ENCODE measurements at places on chromosomes 2 and 18.

- no peak for DNase-seq
Observed at GRCh38 chr18:10033016-10033399, 119.2 kb downstream of the VAPA start.

DNA sequence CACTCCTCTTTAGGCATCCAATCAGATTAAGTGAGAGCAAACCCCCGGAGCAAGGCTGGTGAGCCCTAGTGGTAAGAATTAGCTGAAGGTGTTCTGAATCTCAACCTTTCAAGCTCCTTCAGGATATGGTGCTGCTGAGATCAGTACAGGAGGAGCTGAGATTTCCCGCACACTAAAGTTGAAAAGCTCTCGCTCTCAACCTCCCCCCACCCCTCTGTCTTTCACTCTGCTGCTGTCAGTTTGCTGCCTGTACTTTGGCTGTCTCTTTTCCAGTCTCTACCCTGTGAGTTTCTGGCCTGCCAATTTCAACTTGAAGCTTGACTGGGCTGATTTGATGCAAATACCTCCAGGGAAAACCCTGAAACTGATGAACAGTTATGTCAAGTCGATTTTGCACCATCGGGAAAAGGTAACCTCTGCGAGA, 15.7 kb downstream of the ZEB2 start:
- DNase-seq: no peak

GRCh38 chr2:47043891-47044239, 111.2 kb downstream of the STPG4 start:
- no peak for DNase-seq

DNA sequence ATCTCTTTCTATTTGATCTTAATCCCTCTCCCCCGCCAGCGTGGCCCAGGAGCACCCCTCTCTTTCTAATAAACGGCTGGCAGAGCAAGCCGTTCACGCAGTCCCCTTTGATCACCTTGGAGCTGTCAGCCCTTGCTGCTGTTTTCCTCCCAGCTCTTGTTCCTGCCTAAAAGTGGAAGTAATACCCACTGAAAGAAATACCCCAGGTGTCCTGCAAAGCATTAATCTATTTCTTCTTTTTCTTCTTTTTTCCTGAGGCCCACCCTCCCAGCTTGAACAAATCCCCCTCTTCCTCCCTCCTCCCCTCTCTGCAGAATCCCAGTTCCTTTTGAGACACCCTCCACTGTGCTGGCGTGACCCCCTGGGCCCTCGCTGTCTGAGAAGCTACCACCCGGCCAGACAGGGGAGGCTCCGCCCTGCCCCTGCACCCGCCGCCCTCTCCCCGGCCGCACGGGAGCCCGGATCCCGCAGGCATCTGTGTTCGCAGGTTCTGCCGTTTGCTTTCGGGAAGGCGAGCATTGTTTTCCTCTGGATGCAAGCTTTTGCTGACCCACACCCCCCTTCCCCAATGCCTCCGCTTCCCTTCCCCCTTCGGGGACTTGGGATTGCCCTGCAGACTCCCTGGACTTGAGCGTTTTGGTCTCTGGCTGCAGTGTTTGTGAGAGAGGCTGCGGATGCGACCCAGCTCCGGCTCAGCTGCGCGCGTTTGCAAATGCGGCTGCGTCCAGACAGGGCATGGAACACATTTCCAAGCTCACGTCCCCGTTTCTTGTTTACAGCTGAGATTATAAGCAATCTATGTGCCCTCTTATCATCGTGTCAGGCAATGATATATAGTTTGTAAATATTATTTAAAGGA, 631.5 kb downstream of the NYAP2 start:
- DNase-seq: no peak

DNA sequence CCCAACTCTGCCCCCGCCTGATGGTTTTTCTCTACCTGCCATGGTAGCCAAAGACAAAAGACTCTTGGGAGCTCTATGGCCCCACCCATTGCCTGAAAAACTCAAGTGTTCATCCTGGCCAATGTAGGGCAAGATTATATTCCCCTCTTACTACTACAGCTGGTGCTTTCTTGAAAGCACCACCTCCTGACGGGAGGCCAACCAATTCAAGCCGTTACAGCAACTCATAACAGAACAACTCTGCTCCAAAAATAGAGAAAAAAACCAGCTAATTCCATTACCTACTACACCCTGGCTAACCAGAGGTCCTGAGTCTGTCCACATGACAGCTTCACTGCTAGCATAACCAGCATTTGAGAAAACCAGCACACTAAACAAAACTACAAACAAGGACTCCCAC, 127.5 kb upstream of the GAREM1 start:
- no peak for DNase-seq

GRCh38 chr2:239005586-239005985, 157.7 kb downstream of the TWIST2 start:
- DNase-seq: no peak

GRCh38 chr2:98927027-98927426, 9.0 kb downstream of the CRACDL start:
- no peak for DNase-seq

- no peak for DNase-seq
Observed at GRCh38 chr2:204645018-204645773, 99.9 kb downstream of the PARD3B start.

GRCh38 chr2:212914392-212914791, 237.0 kb downstream of the IKZF2 start:
- DNase-seq: no peak

GRCh38 chr2:154664248-154664647, 34.2 kb upstream of the KCNJ3 start:
- no peak for DNase-seq

GRCh38 chr2:129709956-129710598, 269.4 kb upstream of the RAB6C start:
- no peak for DNase-seq

DNA sequence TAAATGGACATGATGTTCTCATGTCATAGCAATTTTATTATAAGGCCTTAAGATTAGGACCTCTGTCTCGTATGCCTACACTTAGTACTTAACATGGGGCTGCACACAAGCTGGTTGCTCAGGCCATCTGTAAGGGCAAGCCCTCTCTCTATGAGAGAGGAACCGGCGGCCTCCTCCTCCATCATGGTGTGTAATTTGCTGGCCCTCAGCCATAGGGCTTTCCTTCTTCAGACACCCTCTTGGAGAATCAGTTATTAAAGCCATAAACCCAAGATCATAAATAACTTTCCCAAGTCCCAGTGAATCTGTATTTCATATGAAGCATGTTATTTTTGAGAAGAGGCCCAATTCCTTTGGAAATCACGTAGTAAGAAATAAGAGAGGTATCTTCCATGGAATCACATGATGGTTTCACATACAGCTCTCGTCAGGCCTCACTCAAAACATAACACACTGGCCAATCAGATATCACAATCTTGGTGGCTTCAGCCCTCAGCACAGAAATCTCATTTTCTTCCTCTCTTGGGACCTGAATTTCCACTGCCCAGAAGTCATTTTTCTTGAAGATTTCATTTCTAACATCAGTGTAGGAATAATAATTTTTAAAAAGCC, 92.6 kb downstream of the RDH14 start:
- no peak for DNase-seq

DNA sequence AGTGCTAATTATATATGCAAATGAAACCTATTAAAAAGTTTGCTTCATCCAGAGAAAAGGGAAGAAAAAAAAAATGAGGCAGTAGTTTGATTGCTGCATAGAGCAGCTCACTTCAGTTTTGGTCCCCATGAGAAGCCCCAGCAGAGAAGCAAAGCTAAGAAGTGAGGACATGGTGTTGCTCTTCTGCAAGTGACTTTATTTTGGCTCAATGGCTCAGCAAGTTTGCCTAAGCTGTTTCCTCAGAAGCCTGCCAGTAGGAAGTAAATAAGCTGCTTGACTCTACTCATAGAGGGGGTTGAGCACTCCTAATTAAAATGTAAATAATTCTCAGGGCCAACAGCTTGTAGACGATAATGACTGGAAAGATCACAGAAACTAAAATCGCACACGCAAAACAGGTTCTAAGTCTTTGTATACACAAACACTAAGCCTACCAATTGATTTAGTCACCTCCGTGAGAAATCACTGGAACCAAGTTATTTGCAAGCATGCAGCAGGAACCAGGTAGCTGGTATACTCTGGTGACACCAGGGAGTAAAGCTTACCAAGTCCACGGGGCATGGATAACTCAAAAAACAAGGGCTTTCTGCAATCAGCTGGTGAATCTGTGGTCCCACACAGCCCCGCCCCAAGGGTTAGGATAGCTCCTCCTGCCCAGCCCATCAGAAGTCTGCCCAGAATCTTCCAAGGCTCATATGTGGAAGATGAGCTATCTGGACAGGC, 39.7 kb upstream of the NABP1 start:
- DNase-seq: no peak

DNA sequence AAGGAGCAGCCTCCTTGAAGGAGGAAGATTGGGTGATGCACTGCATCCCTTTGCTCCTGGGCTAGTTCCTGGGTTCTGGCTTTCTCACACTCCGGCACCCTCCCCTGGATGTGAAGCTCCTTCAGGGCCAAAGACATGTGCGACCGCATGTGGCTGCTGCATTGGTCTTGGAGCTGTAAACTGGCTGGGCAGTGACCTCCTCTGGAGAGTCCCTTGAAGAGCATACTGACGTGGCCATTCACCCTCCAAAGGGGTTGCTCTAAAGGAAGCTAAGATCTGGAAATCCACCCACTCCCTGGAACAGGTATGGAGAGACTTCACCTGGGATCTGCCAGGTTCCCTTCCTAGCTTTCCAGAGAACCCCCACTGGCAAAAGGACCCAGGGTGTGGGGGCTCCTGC, 62.1 kb downstream of the TMEM17 start:
- DNase-seq: no peak

- DNase-seq: no peak
Observed at GRCh38 chr2:208674919-208675318, 268.3 kb downstream of the PTH2R start.

DNA sequence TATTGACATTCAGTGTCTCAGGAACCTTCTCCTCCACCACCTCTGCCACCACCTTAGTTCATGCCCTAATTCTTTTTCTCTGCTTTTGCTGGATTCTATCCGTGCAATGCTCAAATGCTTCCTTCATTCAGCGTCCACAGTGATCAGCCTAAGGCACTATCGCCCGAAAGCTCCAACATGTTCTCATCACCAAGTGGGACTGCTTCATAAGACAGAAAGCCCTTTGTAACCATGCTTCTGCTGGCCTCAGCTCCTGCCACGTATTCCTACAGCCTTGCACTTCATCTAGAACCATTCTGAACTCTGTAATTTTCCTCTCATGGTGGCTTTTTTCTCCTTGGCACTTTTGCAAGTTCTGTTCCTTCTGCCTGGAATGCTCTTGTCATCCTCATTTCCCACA, 222.9 kb downstream of the HNMT start:
- DNase-seq: no peak

GRCh38 chr2:189580241-189580651, 340 bp downstream of the SLC40A1 start:
- no peak for DNase-seq

- DNase-seq: no peak
Observed at GRCh38 chr2:8583400-8584173, 98.3 kb upstream of the ID2 start.

DNA sequence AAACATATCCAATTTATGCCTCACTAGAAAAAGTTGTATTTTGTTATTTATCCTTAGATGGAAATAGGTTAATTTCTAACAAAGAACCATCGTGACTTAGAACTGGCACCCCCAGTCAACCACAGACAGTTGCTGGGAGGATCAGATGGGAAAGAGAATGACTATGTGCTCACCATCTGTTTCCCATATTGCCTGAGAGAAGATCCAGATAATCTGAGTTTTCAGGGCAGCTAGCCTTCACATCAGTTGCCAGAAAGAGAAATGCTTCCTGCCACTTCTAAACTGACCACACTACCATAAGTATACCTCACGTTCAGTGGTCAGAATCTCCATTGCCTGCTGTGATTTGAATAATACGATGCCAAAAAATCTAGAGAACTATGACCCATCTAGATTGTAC, 28.4 kb upstream of the NEB start:
- DNase-seq: no peak

GRCh38 chr18:297936-298335, 30.1 kb upstream of the THOC1 start:
- DNase-seq: no peak

- DNase-seq: no peak
Observed at GRCh38 chr2:1869987-1870386, 125.7 kb upstream of the PXDN start.

- DNase-seq: no peak
Observed at GRCh38 chr2:184119989-184120800, 478.1 kb upstream of the ZNF804A start.

- no peak for DNase-seq
Observed at GRCh38 chr18:44370861-44371260, 309.8 kb upstream of the SETBP1 start.

DNA sequence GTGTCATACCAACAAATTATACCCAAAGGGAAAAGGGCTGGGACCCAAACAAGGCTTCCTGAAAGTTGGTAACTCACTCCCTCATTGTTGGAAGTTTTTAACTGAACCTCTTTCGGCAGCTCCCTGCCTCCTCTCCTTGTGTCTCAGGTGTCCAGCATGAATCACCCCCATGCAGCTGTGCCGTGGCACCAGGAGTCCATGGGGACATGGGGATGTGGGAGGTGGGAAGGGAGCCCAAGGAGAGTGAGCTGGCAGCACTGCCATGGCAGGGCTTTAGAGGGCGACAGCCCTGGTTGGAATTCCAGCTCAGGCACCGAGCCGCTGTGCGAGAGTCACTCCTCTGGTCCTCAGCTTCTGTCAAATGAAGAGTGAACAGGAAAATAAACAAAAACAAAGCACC, 12.5 kb upstream of the GYPC start:
- DNase-seq: no peak

DNA sequence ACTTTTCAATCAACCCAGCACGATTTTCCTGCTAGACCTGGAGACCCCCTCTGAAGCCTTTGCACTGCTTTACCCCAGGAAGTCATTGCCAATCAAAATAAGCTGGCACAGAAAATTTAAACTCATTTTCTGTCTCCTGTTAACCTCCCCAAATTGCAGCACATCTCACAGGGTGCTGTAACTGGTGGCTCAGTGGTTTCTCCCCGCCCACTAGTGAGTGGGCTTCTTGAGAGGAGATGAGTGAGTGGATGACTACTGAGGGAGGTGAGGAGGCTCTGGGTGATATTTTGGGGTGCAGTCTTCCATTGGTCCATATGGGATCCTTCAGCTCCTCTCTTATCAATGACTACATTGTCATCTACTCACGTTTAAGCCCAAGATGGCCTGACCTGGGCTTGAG, 239.8 kb upstream of the HS6ST1 start:
- DNase-seq: no peak

- DNase-seq: no peak
Observed at GRCh38 chr18:7068871-7069590, 48.6 kb downstream of the LAMA1 start.

GRCh38 chr2:15269043-15269442, 292.1 kb downstream of the NBAS start:
- DNase-seq: no peak

GRCh38 chr2:209556354-209556961, 132.6 kb downstream of the MAP2 start:
- no peak for DNase-seq

All from AG04449 (cell line).